ENCODE measurements at places on chromosomes 13 and 19.

GRCh38 chr13:73572824-73573223 is 514.0 kb downstream of the KLF5 start:
- no peak for DNase-seq

- no peak for DNase-seq
Observed at GRCh38 chr13:23760000-23760399, 129.2 kb downstream of the MIPEP start.

GRCh38 chr13:99354371-99354951 is 47.3 kb upstream of the GPR183 start:
- no peak for DNase-seq

DNA sequence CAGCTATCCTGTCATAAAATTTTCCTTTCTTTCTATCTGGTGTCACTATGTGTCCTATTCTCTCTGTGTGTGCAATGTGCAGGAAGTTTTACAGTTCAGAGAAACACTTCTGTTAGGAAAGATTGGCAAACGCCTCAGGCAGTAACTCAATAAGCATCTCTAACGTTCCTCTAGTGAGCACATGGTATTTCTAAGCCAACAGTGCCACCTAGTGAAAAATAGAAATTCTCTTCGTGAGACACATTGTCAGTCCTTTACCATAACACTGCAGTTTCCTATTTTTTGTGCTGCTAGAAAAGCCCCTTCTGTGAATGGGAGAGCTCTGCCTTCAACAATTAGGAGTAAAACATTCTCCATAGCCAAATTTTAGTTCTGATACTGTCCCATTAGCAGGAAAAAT is 50.7 kb downstream of the ZNF723 start:
- DNase-seq, result no peak

GRCh38 chr19:47084879-47085439 is 28.6 kb downstream of the ZC3H4 start:
- no peak for DNase-seq

DNA sequence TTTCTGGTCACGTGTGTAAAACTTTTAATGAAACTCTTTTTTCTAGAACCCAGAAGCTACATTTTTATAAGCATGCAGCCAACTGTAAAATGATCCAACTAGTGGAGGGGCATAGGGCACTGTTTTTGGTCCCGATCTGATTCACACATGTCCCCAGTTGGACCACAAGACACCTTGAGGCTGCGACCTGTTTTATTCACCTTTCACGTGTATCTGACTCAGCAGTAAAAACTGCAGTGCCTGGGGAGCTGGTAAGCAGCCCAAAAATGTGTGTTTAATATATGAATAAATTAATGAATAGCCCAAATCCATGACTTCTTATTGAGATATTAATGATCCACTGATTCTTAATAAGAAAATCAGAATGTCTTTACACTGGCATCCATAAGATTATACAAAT is 140.4 kb downstream of the COL4A1 start:
- no peak for DNase-seq

DNA sequence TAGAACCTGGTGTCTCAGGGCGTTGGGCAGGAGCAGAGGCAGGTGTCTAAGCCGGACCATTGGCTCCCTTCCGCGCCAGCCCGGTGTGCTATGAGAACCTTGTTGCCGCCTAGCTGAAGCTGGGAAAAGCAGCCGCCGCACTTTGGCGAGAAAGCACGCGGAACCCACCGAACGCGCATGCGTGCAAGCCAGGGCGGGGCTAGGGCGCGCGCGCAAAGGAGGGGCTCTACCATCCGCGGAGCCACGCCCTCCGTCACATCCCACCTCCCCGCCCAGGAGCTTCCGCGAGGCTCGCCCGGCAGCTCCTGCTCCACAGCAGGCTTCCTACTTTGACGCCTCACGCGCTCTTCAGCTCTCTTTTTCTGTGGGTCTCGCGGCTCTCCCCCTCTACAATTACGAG is 51.3 kb downstream of the WDR87 start:
- DNase-seq, result peak; percentile 20

- no peak for DNase-seq
Observed at GRCh38 chr13:110356362-110356761, 49.3 kb downstream of the COL4A2 start.

GRCh38 chr19:1470305-1471009 is 8.6 kb downstream of the C19orf25 start:
- peak; percentile 52 for DNase-seq

DNA sequence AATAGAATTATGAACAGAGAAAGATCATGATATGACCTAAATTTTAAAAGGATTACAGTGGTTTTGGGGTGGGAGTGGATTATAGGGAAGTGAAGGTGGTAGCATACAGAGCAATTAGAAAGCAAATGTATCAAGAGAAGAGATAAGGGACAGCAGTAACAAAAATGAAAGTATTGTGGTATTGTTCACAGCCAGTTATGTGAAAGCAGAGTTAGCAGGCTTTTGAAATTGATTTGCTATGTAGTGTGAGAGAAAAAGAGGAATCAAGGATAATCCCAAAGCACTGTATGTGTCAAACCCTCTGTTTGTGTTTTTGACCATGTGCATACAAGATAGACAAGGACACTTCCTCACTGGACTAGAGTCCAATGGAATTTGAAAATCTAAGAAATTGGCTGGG is 1721.4 kb downstream of the PCDH9 start:
- no peak for DNase-seq

DNA sequence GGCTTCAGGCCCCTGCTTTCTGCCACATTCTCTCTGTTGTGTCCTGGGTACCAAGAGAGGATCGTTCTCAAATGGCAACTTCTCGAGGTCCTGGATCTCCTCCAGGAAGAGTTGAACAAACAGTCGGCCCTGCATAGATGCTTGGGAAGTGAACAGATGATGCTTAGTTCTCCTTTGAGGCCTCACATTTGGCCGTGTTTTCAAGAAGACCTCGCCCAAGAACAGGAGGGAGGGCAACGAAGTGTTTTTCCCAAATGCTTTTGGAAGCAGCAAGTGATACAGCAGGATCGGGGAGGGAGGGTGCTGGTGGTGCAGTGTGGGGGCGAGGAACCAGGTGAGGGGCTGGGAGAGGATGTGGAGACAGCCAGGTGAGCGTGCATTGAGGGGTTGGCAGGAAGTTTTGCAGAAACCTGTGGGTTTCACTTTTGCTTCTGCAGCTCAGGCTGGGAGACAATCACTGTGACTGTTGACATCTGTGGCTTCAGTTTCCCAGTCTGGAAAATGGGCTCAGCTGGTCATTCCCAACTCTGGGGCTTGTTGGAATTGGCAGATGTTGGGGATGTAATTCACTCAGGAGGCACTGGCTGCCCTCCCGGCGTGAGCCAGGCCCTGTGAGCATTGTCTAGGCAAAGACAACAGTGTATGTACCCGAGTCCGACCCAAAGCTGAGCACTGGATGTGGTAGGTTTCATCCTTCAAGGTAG is 21.6 kb downstream of the MAST3 start:
- DNase-seq, result no peak

DNA sequence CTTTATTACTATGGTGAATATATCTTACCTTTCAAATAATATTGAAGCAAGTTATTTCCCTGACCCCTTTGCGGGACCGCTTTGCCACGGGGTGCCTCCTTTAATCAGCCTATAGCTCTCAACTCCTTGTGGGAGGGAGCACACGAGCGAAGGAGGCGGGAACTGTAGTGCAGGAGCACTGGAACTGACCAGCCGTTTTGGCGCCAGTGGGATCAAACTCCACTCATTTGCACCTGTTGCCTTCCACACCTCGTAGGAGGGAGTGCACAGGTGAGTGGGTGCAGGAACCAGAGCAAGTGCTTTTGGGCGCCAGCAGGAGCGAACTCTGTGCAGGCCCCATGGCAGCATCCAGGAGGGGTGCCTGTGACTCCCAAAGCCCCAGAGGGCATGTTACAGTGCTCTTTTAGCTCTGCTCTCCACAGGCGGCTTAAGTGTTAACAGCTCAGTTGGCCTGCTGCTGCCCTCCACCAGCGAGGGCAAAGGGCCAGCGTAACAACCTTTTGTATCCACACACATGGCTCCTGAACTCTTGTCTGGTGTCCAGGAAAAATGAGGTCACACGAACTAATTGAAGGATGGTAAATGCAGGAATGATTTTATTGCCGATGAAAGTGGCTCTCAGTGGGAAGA is 206.9 kb downstream of the GGACT start:
- no peak for DNase-seq

DNA sequence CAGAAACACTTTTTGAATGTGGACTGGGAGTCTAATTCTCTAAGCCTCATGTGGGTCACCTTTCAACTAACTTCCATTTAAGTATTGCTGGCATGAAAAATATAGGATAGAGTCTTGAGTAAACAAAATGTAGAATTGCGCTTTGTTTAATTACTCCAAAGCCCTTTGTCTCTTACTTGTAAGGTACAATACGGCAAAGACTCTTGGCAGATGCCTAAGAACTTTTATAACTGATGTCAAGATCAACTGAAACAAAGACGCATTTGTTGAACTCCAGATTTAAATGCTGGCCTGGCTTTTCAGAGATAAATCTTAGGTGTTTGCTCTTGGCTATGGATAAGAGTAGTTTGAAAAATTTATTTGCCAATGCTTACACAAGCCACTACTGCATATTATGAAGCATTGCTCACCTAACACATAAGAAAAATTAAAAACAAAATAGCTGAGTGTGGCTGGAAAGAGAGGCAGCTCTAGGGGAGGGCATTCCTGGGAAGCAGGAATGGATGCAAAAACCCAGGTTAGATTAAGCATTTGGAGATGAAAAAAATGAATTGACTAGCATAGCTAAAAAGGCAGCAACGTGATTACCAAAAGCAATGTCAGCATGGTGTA is 107.3 kb upstream of the STARD13 start:
- DNase-seq, result no peak

- no peak for DNase-seq
Observed at GRCh38 chr19:23403581-23404324, 8.5 kb upstream of the ZNF91 start.

DNA sequence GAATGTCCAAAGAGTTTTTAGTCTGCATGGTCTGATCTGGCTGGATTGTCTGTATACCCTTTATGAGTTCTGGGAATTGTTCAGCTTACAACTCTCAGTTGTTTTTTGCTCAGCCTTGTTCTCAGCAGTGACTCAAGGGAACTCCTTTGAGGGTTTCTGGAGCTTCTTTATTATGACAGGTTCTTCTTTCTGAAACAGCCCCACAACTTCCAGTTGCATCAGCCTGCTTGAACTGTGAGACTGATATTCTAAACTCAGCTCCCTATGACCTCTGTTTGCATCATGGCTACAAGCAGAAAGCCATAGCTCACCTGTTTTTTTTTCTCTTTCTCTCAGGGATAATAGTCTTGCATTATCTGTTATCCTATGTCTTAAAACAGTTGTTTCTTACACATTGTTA is 85.0 kb downstream of the TDRD3 start:
- no peak for DNase-seq

DNA sequence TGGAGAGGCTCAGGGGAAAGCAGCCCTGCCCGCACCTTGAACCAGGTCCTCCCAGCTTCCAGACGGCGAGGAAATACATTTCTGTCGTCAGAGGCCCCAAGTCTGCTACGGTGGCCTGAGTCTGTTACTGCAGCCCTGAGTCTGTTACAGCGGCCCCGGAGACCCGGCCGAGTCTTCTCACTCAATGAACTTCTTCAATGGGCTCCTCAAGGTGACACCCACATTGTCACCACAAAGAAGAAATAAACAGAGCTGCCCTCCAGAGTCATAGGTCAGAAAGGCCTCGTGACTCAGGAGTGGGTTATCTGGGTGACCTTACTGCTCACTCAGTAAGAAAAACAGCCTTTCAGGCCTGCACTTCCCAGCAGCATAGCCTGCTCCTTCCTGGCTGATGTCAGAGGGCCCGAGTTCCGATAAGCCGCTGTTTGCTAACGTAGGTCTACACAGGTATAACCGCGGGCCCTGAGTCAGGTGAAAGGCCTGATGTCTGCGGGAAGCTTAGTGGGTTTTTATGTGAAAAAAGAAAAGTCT is 66.9 kb upstream of the TM9SF2 start:
- peak; percentile 68 for DNase-seq

DNA sequence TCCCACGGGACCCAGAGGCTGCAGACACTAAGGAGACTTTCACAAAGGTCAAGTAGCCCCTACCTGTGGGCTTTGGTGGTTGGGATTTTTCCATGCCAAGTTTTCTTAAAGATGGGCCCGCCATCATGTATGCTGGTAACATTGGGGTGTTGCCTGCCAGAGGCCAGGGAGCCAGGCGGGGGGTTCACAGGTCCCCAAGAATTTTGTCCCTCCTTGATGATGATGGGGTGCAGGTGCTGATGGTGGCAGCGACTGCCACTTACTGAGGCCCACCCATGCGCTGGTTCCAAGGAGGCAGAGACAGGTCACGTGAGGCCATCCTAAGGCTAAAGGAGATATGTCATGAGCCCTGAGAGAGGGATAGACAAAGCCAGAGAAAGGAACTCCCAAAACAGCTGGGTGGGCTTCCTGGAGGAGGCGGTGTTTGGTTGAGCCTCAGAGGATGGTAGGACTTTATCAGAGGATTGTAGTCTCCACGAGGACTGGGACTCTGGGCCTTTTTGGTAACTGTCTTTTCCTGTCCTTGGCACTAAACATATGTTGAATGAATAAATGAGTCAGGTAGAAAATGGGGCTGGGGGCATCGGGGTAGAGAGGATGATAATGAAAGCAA is 14.4 kb downstream of the PLEKHF1 start:
- DNase-seq, result no peak

- no peak for DNase-seq
Observed at GRCh38 chr13:24614306-24615080, 65.7 kb upstream of the ATP12A start.

GRCh38 chr19:13164343-13165161 is 14.3 kb downstream of the IER2 start:
- no peak for DNase-seq

DNA sequence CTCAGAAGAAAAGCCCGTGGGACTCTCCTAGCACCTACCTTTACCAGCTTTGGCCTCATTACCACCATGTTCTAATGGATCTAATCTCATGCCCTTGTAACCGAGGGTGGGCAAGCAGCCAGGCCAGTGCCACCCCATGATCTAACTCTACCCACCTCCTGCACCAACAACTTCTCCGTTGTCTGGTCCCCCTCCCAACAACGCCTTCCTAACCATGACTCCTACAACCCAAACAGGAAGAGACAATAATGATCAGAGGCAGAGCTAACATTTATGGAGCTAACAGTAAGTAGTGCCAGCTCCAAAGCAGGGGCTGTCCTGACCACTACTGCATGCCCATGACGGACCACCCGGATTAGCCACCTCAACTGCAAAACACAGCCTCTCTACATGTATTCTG is 3.5 kb downstream of the USP12 start:
- DNase-seq, result no peak

- DNase-seq, result no peak
Observed at GRCh38 chr13:32026623-32027022, 5.0 kb upstream of the FRY start.

- DNase-seq, result peak; percentile 29
Observed at GRCh38 chr19:43504426-43505185, at the start of gene PHLDB3. Gene PHLDB3, minus strand, starts transcription at chr19:43504746. Its CDS starts 628 bp downstream, at chr19:43504118.
